ENCODE measurements at places on chromosomes 12 and 14. TPM values are rescaled to one million over a fixed set of nuclear protein-coding genes. Genes with fewer than 3 reads are reported as not detected.

GRCh38 chr14:102323102-102323501 is 3.6 kb downstream of the ZNF839 start:
- DNase-seq, result no peak
- no peak overlapping the region for H3K27ac ChIP-seq
- H3K36me3 ChIP-seq, result no peaks in the 10 kb centered on the region
- H3K27me3 ChIP-seq, result no peaks in the 10 kb centered on the region

- no peaks in the 10 kb centered on the region for H3K27me3 ChIP-seq
- H3K4me3 ChIP-seq, result no peak overlapping the region
- no peaks in the 10 kb centered on the region for H3K36me3 ChIP-seq
- DNase-seq, result no peak
- H3K4me1 ChIP-seq, result no peaks in the 10 kb centered on the region
These were observed 103.8 kb downstream of the OSBPL8 start for GRCh38 chr12:76455582-76456345.

DNA sequence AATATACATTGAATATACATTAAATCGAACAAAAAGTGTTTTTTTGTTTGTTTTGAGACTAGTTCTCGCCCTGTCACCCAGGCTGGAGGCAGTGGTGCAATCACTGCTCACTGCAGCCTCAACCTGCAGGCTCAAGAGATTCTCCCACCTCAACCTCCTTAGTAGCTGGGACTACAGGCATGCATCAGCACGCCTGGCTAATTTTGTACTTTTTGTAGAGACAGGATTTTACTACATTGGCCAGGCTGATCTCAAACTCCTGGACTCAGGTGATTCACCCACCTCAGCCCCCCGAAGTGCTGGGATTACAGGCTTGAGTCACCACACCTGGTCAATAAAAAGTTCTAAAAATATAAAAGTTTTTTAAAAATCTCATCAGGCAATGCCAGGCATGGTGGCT is 10.2 kb upstream of the RNF212B start:
- H3K27me3 ChIP-seq, result no peaks in the 10 kb centered on the region
- no peak overlapping the region for H3K27ac ChIP-seq
- DNase-seq, result no peak
- H3K4me3 ChIP-seq, result no peak overlapping the region
- H3K4me1 ChIP-seq, result no peaks in the 10 kb centered on the region

- no peaks in the 10 kb centered on the region for H3K36me3 ChIP-seq
- DNase-seq, result no peak
- H3K4me1 ChIP-seq, result no peaks in the 10 kb centered on the region
- no peaks in the 10 kb centered on the region for H3K27me3 ChIP-seq
- H3K27ac ChIP-seq, result no peak overlapping the region
- H3K4me3 ChIP-seq, result no peak overlapping the region
These were observed 389.8 kb downstream of the ETNK1 start for GRCh38 chr12:23014749-23015148.

OVCH1 gene
- 0.35 TPM for total RNA-seq

CFAP54 gene
- 6.6 TPM for total RNA-seq

CD163 gene
- total RNA-seq, result 329 TPM

KRT7 gene
- 1,490 TPM for total RNA-seq

TAC3 gene
- not detected for total RNA-seq

GRCh38 chr14:58746701-58747100 is 108.9 kb downstream of the DACT1 start:
- H3K4me3 ChIP-seq, result no peak overlapping the region
- no peak overlapping the region for H3K27ac ChIP-seq
- H3K36me3 ChIP-seq, result no peaks in the 10 kb centered on the region
- no peak for DNase-seq

- H3K27ac ChIP-seq, result peak overlapping the region; percentile 35
- no peaks in the 10 kb centered on the region for H3K36me3 ChIP-seq
- H3K4me1 ChIP-seq, result peaks cover 3% of the 10 kb centered on the region
- DNase-seq, result no peak
- no peaks in the 10 kb centered on the region for H3K27me3 ChIP-seq
These were observed 950 bp downstream of the IFI27 start for GRCh38 chr14:94111276-94112095.

RNASE2 gene
- 4.3 TPM for total RNA-seq
